ACHN (cell line): ENCODE measurements at places on chromosomes 1 and 21.
A peak's percentile ranks its signal among the peaks of the same experiment; 100 is the strongest.

DNA sequence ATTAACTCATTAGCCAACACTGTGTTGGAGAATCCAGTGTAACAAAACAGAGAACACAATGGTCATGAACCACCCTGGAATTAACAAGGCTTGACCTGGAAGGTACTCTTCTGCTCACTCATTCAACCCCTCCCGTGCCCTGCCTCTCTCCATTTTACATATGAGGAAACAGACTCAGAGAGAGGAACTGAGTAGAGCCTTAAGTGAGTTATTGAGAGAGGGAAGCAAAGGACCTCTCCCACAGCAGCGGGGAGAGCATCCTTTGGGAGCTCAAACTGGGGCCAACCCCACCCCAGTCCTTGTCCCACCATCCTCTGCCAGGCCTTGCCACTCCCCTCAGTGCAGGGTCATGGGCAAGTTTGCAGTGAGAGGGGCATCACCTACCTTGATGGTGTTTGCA lies 1.4 kb downstream of the S100A12 start:
- no peak for DNase-seq

GRCh38 chr1:209884665-209885117 lies 53.3 kb upstream of the SYT14 start:
- peak; percentile 100 for DNase-seq

DNA sequence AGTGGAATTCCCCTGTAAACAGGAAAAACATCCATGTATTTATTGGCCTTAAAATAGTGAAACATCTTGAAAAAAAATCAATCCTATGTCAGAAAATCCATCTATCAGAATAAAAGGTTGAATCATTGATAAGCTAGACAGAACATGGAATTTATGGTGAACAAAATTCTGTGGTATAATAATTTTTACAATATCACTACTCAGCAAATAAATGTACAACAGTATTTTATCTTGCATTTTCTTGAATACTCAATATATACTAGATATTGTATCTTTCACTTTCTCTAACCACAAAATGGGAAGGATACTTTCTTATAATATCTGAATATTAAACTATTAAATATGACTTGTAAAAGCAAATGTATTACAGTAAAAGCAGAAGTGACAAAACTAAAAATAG lies 5.7 kb upstream of the UBE4B start:
- no peak for DNase-seq

DNA sequence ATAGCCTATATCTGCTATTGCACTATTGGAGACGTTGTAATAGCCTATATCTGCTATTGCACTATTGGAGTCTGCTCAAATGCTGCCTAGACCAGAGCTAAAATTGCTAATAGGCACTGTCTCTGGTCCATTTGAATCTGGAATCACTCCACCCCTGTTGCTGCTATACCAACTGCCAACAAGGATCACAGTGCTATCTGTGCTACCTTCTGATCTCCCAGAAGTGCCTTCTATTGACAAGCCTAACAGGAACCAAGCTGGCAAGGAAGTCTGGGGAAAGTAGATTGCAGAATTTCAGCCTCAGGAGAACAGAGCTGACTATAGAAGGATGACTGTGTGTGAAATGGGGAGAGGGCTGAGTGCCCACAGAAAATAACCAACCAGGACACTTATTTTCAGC lies 15.9 kb downstream of the RWDD3 start:
- DNase-seq, result no peak

GRCh38 chr21:31201548-31201947 lies 142.5 kb downstream of the TIAM1 start:
- DNase-seq, result no peak

DNA sequence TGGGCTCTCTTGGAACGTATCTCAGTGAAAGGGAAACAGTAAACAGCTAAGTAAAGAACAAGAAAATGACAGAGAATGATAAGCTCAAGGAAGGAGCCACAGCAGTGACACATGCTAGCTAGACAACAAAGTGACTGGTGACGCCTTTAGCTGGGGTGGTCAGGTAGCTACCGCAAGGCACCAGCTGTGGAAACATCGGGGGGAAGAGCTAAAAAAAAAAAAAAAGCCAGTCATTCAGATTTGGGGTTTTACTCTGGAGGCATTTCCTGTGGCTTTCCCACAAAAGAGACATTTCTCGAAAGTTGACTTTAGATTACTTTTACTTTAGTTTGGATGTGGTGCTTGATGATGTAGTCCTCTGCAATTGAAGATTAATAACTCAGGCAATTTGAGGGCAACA lies 2.1 kb downstream of the FHAD1 start:
- DNase-seq, result no peak

GRCh38 chr1:230568008-230568407 lies 74.3 kb upstream of the COG2 start:
- no peak for DNase-seq

DNA sequence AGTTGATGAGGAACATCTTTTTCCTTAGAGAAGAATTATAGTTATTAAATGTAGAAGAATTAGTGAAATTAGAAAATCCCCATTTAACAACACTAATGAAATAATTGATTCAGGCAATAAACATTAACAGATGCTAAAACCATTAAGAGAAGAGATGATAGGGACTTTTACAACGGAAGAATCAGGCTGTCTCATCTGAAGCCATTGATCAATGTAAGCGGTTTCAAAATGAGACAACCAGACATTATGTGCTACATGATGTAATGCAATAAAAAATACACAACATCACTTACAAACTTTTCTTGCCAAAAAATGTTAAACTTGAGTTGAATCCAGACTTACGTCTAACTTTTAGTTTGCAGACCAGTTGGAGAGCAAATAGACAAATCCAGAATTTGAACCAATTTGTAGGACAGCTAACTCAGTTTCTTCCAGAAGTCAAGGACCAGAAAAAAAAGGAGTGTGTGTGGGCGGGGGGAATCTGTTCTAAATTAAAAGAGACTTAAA lies 165.4 kb upstream of the DPT start:
- no peak for DNase-seq

DNA sequence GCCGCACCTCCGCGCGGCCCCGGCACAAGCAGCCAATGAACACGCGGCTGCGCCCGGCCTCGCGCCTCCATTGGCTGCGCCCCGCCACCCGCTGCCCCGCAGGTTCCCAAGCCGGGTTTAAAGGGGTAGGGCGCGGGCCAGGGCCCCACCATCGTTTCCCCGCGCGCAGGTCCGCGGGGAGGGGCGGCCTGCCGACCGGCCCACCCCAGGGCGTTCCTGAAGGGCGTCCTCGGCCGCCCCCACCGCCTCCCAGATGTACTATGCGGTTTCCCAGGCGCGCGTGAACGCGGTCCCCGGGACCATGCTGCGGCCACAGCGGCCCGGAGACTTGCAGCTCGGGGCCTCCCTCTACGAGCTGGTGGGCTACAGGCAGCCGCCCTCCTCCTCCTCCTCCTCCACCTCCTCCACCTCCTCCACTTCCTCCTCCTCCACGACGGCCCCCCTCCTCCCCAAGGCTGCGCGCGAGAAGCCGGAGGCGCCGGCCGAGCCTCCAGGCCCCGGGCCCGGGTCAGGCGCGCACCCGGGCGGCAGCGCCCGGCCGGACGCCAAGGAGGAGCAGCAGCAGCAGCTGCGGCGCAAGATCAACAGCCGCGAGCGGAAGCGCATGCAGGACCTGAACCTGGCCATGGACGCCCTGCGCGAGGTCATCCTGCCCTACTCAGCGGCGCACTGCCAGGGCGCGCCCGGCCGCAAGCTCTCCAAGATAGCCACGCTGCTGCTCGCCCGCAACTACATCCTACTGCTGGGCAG lies at the start of gene OLIG1:
Gene OLIG1 (plus strand): TSS at position 148 of the 750 bp plus-strand sequence. CDS start 106 bp downstream, at position 254.
- peak; percentile 35 for DNase-seq

GRCh38 chr1:110200666-110201065 lies 9.4 kb upstream of the KCNC4 start:
- no peak for DNase-seq

GRCh38 chr1:207839083-207839413 lies 71.9 kb downstream of the CD34 start:
- no peak for DNase-seq

GRCh38 chr1:67058242-67058641 lies 4.3 kb upstream of the SLC35D1 start:
- no peak for DNase-seq

DNA sequence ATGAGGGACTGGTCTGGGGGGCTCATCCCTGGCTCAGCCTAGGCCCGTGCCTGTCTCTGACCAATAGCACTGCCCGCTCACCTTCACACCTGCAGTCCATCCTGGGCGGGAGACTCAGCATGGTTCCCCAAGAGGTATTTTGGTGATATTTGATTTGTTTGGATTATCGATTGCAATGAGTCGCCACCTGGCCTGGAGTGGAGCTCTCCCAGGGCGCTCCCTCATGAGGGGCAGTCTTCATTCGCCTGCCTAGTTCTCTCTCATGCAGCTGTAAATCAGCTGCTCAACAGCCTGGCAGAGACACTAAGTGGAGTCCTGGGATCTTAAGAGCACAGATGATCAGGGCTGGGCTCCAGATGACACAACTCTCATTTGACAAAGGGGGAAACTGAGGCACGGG lies 90.1 kb upstream of the ACTL8 start:
- DNase-seq, result no peak
